Activated CD4-positive, CD25-positive, alpha-beta regulatory T cell treated with anti-CD3 and anti-CD28 coated beads, Interleukin-2, amount 50 U/mL, for 16 hours (primary cell): ENCODE measurements at places on chromosomes 2 and 18.

GRCh38 chr18:72419914-72420313 is 124.2 kb downstream of the CBLN2 start:
- DNase-seq: no peak

DNA sequence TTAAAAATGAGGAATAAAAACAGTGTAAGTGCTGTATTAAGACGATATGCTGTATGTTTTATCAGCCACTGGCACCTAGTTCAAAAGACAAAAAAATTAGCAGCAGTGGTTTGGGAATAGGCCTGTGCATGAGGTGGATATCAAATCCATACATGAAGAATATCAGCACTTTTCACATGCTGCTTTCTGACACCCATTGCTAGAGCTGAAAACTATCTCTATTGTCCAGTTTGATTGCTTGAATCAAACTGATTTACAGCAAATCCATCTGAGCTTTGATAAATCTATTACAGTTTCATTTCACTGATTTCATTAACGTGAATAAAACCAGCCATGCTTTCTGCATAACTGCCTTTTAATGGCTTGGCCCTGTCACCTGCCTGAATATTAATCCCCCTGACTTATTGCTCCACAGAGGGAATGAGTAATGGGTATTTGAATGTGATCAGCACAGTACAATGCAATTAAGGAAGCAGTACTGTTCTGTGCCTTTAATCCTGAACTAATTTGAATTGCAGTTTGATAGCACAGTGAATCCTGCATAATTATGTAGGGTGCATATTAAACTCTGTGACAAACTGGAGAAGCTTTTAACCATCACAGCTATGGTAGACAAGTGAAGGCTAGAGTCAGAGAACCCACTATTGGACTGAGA is 154.0 kb downstream of the GPD2 start:
- no peak for DNase-seq

DNA sequence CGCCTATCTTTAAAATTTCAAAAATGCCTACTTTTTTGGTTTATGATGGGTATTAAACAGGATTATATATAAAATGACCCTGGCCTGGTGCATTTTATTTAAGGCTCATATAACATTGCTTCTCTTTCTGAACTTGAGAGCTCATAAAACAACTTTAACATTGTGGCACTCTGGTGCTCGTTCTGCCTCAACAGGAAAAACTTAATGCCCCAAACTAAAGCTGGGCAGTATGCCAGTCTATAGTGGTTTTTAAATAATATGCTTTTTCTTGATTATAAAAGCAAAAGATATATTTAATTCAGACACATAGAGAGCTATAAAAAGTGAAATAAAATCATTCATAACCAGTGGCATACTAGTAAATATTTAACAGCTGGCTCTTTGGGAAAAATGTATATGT is 269.3 kb upstream of the GULP1 start:
- no peak for DNase-seq

DNA sequence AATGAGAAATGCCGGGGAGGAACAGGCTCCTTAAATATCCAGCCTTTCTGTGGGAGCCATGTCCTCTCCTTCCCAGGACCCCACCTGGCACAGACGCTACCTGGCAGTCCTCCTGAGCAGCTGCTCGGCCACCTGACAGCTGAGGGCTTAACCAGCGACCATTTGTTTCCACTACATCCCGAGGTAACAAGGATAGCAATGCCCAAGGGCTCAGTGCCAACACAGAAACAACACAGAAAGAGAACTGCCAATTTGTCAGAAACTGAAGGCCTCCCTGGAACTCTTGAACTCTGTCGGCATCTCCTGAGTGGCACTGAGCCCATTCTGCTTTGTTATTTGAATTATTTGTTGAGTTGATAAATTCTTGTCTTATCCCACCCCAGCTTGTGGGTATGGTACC is 122.2 kb upstream of the ARHGAP28 start:
- DNase-seq: no peak

GRCh38 chr2:164688896-164689419 is 67.7 kb upstream of the GRB14 start:
- no peak for DNase-seq

- no peak for DNase-seq
Measured at GRCh38 chr2:176679061-176679669, 409.9 kb downstream of the MTX2 start.

GRCh38 chr2:189629531-189630453 is 31.5 kb upstream of the ASNSD1 start:
- no peak for DNase-seq

DNA sequence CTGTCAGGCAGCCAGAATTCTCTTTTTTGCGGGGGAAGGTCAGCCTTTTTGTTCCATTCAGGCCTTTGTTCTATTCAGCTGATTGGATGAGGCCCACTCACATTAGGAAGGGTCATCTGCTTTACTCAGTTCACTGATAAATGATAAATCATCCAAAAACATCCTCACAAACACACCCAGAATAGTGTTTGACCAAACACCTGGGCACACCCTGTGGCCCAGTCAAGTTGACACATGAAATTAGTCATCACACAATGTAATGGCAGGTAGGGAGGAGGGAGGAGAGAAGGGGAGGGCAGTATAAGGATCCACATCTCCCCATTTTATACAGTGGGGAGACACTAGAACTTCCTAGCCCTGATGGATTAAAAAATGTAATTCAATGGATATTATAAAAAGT is 8.3 kb upstream of the RMC1 start:
- no peak for DNase-seq

GRCh38 chr2:105395691-105396090 is 3.2 kb downstream of the FHL2 start:
- no peak for DNase-seq

- no peak for DNase-seq
Measured at GRCh38 chr2:39631718-39632117, 34.0 kb upstream of the TMEM178A start.

DNA sequence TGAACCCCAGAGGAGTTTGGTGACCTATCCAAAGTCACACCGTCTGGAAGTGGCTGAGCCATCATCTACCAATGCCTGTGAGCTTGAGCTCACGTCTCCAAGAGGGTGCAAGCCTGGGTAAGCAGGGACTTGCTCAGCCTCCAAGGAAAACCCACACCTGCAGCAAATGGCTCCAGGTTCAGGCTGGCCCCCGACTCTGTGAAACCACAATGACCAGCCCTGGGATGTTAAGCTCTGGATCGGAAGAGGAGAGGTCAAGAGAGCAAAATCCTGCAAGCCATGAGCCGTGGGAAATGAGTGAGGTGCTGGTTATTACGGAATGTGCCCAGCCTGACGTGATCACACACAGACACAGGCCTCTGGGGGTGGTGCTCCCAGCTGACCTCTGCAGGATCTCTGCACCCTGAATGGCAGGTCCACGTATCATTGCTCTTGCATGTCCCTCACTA is 94.1 kb upstream of the OTOS start:
- no peak for DNase-seq

GRCh38 chr2:9552219-9553178 is 3.1 kb downstream of the ADAM17 start:
- no peak for DNase-seq

DNA sequence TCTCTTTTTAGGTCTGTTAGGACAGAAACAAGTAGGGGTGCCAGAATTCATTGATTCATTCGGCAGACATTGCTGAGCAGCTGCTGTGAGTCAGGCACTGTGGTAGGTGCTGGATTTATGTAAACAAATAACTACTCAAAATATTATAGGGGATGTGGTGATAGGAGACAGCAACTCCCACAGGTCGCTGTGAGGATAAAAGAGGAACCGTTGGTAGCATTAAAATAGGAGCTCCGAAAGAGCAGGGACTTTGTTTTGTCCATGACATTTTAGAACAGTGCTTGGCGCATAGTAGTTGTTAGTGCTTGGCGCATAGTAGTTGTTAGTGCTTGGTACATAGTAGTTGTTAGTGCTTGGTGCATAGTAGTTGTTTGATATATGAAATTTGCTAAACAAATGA is 29.2 kb downstream of the ATP6V1C2 start:
- DNase-seq: no peak

- DNase-seq: no peak
Measured at GRCh38 chr2:220521551-220521950, 894.1 kb downstream of the SLC4A3 start.

DNA sequence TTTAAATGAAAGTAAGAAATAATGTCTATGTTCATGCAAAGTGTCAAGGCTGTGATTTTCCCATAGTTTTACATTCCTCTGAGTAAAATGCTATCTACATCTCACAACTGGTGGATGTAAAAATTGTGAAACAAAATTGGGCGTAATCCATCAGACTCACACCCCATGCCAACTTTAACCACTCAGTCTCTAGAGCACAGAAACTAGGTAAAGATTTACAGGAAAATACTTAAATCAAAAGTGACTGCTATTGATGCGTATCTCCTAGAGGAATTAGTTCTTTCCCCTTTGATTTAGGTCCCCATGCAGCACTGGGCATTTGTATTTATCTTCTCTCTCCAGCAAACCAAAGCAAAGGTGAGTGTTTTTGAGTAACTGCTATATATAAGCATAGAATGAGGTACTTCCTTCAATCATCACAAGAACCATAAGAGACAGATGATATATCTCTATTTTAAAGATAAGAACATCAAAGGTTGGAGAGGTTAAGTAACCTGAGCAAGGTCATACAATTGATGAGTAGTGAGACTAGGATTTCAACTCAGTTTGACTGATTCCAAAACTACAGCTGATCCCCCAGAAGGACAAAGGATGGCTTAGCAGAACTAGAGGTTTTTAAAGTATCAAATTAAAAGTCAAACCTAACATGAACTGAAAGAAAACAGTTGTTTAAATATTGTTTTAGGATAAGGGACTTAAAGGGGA is 594.0 kb upstream of the ACVR2A start:
- no peak for DNase-seq

- DNase-seq: no peak
Measured at GRCh38 chr18:59665057-59666006, 31.9 kb downstream of the CCBE1 start.

- DNase-seq: no peak
Measured at GRCh38 chr2:94956797-94957391, 68.6 kb upstream of the MAL start.

DNA sequence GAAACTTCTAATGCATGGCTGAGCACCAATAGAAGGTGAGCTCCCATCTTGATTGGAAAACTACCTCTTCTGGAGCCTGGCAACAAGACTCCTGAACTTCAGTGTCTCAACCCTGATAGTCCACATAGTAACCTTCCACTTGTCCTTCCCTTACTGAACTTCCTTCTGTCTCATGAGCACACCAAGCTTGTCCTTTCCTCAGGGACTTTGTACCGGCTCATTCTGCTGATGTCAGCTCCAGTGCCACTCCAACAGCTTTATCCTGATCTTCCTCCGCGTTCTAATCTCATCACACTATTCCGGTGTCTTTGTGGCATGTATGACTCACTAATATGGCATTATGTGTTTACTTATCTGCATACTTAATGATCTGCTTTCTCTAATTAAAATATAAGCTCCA is 862.0 kb upstream of the ID2 start:
- DNase-seq: no peak

DNA sequence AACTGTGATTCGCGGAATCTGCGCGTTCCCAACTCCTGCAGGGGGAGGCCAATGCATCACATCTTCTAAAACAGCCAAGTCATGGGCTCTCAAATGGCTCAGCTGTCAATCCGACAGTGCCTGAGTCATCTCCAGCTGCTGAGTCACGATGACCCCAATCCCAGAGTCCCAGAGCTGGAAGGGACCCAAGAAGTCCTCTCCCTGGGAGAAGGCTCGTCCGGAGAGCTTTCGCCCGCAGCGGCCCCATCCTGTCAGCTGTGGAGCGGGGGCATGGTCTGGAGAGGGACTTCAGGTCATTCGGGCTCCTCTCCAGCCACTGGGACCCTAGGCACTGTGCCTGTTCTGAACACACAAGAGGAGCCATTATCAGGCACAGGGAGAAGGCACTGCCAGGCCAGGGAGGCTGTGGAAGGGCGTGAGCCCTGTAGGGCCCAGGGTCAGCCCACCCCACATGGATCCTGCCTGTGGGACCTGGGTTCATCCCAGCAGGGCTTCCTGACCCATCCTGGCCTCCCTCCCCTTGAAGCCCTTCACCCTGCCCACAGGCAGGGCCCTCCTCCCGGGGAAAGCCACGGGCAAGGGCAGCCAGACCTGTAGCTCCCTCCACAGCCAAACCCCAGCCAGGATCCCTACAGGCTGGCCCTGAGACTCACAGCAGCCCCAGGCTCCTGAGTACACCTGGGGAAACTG is 47.6 kb upstream of the GPC1 start:
- DNase-seq: no peak

- DNase-seq: no peak
Measured at GRCh38 chr18:37956902-37957301, 391.3 kb upstream of the CELF4 start.

GRCh38 chr2:9294764-9295163 is 88.2 kb downstream of the ASAP2 start:
- DNase-seq: no peak

- DNase-seq: no peak
Measured at GRCh38 chr2:55403256-55403998, 16.2 kb downstream of the CCDC88A start.

DNA sequence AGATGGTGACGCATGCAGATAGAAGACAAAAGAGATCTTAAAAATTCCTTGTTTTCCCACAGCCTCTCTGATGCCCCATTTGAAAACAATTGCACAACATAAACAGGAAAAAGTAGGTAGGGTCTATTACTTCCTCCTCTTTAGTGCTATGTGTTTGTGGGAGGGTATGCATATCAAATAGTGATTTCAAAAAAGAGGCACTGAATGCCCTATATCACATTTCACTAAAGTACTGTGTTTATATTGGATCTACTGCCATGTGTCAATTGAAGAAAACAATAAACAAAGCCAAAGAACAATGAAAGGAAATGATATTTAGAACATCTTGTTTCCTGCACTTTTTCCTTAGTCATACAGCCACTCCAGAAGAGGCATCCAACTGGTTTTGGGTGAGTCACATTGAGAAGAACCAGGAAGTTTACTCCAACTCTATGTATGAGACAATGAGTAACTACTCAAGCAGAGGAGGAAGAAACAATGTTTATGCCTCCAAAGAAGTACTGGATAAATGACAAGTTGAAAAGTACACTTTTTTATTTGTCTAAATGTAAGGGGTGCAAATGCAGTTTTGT is 583.6 kb downstream of the FBXO15 start:
- no peak for DNase-seq

DNA sequence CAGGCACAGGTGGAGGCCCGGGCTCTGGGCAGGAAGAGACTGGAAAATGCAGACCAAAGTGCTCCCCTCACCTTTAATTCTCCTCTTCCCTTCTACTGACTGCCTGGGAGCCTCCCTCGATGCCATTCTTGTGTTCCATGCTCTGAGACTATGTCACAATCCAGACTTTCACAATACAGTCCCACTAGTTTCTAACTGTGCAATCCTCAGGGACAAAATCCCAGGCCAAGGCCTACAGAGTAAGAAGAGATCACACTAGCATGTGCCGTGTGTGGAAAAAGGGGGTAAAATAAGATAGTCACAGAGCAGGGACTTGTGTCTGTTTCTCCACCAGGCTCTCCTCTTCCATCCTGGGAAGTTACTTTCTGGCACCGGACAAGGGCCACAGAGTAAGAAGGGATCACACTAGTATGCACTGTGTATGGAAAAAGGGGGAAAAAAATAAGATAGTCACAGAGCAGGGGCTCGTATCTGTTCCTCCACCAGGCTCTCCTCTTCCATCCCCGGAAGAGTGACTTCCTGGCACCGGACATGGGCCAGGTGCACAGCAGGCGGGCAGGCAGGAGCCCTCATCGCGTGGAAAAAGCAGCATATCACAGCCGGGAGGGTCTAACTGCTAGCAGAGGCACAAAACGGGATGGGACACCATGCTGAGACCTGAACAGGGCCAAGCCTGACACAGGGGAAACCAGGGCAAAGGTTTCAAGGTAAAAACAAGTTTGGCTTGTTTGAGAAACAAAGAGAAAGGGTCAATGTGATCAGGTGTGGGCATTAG is 9.6 kb downstream of the CYB5A start:
- no peak for DNase-seq
